ENCODE measurements at places on chromosomes 1 and 21.

DNA sequence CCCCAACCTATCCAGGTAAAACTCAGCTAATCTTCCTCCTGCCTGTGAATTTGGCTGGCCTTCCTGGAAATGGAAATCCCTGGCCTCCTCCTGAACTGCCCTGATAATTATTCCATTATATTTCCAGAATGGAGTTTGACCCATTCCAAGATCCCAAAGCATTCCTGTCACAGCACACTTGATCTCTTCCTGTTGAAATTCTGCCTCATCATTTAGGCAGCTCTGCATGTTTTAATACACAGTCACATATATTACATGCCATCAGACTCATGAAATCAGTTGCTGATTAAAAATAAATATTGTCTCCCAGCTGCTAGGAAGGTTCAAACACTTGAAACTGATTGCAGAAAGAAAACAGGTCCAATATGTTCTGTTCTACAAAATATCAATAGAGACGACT lies 148.2 kb upstream of the PALMD start:
- DNase-seq: no peak

DNA sequence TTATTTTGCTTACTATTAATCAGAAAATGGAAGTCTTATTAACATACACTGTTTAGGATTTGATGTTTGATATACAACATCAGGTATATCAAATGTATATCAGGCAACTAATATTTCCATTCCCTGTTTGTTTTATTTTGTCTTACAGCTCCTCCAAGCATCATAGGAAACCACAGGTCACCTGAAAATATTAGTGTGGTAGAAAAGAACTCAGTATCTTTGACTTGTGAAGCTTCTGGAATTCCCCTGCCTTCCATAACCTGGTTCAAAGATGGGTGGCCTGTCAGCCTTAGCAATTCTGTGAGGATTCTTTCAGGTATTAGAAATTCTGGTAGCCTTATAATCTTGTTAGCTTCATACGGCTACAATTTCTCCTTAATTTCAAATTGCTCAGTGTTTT lies 318.0 kb downstream of the TPR start:
- DNase-seq: no peak

DNA sequence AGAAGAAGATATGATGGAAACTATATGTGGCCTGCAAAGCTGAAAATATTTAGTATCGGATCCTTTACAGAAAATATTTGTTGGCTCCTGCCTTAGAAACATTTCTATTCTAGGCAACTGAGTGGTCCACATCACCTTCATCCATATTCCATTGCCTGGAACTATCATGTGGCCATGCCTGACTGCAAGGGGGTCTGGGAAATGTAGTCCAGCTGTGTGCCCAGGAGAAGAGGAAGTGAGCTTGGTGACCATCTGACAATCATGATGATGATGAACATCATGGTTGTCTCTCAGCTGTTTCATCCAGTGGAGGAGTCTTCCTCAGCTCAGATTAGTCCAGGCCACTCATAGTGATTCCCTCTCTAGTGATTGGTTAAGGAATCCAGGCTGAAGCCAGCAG lies 61.8 kb upstream of the IFNLR1 start:
- no peak for DNase-seq

- no peak for DNase-seq
These were observed 1.1 kb downstream of the ZNF672 start for GRCh38 chr1:248839168-248839555.

DNA sequence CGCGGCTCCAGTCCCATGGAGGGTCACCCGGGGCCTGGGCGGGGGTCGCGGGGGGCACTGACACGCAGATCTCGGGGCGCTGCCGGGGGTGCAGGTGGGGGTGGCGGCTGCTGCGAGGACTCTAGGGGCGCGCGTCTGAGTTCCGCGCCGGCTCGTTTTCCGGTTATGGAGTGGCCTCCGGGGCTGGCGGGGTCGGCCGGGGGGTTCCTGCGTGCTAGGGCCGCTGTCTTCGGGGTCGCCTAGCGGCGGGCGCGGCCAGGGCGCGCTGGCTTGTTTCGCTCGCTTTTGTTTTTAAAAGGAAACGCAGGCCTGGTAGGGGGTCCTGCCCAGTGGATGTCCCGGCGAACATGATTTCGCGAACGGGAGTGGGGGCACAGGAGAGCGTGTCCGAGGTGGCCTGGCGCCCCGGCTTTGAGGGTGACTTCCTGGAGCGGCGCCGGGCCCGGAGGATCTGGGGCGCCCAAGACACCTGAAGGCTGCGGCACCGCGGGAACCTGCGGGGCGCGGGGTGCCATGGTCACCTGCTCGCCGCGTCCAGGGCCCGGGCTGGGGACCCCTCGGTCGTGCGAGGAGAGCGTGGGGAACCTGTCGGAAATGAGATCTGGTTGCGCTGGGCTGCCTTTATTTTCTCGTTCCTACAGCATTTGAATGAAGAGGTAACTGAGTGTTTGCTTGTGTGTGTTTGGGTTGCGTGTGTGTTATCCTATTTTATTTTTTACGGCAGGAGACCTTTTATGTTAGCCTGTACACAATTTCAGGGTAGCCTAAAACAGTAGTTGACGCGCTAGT lies 618 bp downstream of the ETS2 start:
- DNase-seq: no peak

DNA sequence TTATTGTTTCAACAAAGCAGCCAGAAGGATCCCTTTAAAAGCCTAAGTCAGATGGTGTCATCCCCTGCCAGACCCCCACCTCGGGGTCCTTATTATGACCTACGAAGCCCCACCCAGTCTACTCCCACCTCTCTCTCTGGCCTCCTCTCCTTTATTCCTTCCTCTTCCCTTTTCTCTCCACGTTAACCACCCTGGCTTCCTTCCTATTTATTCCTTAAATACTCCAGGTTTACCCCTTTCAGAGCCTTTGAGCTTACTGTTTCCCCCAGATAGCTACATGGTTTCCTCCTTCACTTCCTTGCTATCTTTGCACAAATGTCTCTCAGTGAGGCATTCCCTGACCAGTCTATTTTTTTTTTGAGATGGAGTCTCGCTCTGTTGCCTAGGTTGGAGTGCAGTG lies 12.0 kb upstream of the SLC9A1 start:
- DNase-seq: no peak

DNA sequence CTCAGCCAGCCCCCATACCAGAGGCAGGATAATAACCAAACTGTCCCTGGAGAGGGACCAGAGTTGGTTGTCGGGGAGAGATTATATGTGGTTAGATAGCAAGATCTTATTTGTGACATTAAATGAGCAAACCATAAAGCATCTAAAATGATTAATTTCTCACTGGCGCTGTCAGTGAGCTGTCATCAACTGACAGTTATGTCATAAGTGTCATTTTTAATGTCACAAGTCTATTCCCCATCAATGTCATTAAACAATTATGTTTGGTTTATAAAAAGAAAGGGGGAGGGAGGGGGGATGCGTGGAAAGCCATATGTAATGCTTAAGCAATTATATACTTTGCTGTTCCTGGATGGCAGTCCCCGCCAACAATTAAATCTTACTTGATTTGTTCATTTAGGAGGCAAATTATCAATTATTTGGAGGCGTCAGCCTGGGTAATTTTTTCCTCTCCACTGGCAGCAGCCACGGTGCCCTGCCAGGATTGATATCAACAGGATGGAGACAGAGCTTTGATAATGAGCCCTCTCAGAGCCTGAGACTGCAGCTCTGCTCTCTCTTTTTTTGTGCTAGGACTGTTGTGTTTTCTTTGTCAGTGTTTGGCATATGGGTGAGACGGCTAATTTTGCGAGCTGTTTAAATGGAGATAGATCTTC lies 333.6 kb upstream of the CAMK1G start:
- no peak for DNase-seq

- DNase-seq: no peak
These were observed 53.1 kb upstream of the LBR start for GRCh38 chr1:225480825-225481434.

DNA sequence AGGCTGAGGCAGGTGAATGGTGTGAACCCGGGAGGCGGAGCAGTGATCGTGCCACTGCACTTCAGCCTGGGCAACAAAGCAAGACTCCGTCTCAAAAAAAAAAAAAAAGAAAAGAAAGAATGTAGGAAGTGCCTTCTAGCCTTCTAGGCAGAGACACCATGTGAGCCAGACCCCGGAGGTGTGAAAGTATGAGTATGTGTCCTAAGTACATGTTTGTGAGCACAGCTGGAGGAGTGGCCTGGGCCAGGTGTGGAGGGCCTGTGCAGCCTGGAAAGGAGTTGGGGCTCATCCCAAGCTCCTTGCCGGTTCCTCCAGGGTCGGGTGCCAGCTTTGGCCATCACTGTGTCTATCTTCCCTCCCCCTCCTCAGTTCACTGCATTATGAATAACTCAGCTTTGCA lies 13.0 kb downstream of the SOX13 start:
- DNase-seq: no peak

- no peak for DNase-seq
These were observed 32.6 kb downstream of the OR2G3 start for GRCh38 chr1:247638011-247638410.

DNA sequence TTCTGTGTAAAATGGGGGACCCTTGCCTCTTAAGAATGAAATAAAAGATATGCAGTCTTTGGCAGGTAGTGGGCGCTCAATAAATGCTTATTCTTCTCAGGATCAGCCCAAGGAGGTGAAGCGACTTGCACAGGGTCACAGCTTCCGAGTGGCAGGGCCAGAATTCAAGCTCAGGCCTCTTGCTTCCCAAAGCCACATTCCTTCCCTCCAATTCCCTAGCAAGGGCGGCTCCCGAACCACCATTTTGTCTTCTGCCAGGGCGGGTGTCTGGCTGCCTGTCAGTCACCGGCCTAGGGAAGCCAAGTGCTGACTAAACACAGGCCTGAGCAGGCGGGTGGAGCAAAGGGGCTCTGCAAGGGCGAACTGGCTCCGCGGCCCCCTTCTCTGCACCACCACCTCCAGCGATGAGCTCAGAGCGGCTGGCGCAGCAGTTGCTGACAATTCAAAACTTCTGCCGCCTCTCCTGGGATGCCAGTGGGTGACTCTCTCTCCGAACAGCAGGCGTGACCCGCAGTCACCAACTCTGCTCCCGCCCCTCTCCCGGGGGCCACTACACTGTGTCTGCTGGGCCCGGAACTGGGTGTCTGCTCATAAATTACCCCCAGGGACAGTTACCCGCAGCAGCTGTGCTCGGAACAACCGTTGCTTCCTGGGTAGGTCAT lies 10.8 kb downstream of the GPR3 start:
- no peak for DNase-seq

DNA sequence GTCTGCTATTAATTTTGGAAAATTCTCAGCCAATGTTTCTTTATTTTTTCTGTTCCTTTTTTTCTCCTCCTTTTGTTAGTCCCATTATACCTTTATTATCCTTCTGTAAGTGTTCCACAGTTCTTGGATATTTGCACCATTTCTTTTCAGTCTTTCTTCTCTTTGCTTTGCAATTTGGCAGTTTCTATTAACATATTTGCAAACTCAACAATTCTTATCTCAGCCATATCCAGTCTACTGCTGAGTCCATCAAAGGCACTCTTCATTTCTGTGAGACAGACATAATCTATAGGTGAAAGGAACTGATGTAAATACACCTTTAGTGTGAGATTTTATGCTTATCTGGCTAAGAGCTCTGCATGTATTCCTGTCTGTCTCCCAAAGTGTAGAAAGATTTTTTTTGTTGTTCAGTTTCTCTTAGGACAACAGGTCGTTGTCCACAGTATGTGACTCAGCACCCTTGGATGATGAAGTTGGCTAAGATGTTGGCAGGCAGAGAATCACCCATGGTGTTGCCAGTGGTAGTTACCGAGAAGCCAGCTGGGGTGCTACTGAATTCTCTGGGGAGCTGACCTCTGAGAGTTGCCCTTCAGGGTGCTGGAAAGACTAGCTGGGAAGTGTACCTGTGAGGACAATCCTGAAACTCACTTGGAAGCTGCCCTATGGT lies 38.4 kb downstream of the LEPR start:
- no peak for DNase-seq

- no peak for DNase-seq
These were observed 2.2 kb downstream of the FOXD2 start for GRCh38 chr1:47439819-47440598.

GRCh38 chr1:84605157-84605556 lies 30.9 kb upstream of the CTBS start:
- DNase-seq: no peak

DNA sequence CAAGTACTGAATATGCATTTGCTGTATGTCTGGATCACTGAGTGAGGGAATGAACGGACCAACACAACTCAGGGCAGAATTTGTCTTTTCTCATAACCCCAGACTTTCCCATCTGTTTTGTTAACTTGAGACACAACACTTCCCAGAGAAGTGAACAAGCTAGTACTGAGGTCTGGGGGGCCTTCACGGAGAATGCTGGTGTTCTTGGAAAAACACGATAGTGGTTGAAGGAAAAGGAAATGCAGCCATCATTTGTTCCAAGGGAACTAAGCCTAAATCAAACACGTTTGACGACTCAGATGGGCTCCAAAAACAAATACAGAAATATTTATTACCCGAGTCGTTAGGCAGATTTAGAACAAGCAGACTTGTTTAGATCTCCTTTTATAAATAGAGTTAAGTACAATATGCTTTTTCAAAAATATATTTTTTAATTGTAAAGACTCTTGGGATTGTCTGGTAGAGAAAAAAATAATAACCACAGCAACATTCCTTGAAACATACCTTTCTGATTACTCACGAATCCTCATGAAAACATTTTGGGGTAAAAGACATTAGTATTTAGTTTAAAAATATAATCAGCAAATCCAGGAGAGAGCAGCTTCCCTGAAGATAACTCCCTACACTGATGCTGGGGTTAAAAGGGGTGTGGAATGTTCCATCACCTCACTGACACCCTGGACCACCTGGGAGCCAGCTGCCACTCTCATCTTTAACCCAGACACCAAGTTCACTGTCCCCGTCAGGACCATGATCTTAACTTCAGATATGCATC lies 427.7 kb upstream of the RUNX1 start:
- no peak for DNase-seq

GRCh38 chr21:33373451-33373850 lies 29.8 kb upstream of the IFNGR2 start:
- DNase-seq: no peak

- no peak for DNase-seq
These were observed 44.9 kb downstream of the RAB3GAP2 start for GRCh38 chr1:220227393-220227792.

DNA sequence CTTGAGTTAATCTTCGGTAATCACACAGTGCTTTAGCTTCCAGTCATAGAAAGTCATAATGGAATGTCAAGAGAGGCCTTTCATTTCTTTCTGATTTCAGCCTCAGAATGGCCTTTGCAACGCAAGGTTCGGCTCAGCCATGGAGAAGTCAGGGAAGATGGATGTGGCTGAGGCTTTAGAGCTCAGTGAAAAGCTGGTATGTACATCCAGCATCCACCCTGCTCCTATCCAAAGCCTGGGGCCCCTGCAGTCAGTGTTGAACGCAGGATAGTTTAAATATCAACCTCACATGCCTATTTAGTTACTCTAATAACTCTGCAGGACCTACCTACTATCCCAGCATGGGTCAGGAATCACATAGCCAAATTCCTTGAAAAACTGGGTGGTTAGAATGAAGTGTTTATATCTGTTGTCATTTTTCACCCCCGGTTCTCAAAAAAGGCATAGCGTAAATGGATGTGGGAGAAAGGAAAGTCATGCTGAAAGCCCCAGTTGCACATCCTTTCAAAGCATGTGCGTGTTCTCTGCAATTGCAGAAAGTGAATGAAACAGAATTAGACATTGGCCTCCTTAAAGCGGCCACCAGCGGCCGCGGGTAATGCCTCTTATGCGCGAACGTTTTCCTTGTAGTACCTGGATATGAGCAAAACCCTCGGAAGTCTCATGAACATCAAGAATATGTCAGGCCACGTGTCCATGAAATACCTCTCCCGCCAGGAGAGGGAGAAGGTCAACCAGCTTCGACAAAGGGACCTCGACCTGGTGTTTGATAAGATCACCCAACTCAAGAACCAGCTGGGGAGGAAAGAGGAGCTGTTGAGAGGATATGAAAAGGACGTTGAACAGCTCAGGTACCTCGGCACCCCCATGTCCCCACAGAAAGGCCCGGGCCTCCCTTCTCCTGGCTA lies 28.8 kb upstream of the EFHD2 start:
- DNase-seq: no peak

- DNase-seq: no peak
These were observed 1.9 kb downstream of the S100A10 start for GRCh38 chr1:151991663-151992302.

Data from stimulated activated CD8-positive, alpha-beta memory T cell treated with anti-CD3 and anti-CD28 coated beads, Interleukin-7, amount 100 ng/mL, for 1 hour (primary cell).